ENCODE measurements at places on chromosomes 7 and 10.
A peak's percentile ranks its signal among the peaks of the same experiment; 100 is the strongest.

- DNase-seq = no peak
Observed at GRCh38 chr7:26370011-26370410, 78.3 kb downstream of the SNX10 start.

DNA sequence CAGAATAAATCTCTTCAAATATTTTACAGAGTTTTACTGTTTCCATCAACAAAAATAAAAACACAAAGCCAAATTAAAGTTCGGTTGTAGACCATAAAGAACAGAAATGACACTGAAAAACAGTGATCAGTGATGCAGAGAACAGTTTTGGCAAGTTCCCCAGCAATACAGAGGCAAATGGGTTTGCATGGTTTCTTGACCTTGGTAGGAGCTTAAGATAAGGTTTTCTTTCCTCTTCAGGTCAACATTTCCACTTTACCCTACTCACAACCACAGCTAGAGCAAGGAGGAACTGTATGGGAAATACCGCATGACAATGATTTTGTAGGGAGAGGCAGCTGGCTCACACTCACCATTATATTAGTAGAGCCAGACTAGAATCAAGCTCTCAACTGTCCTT lies 199.5 kb downstream of the SH2D4B start:
- DNase-seq = no peak

GRCh38 chr7:54955696-54956420 lies 63.0 kb upstream of the EGFR start:
- DNase-seq = no peak

- no peak for DNase-seq
Observed at GRCh38 chr10:129712000-129712399, 245.0 kb downstream of the MGMT start.

DNA sequence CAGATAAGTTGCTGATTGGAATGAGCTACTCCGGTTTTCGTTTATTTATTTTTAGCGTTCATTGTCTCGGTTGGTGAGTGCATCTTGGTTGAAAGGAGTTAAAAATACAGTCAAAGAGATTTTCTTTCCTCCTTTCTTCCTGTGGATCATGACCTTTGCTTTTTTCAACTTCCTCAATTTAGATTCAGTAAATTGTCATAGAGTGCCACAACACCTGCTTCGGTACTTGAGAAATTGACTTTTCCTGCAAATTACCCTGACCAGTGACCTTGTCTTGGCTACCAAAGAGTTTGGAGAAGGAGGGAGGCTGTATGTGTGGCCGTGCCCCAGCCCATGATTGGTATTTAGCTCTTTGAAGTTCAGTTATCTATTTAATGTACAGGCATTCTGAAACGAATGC lies 128.7 kb downstream of the FAM204A start:
- no peak for DNase-seq

DNA sequence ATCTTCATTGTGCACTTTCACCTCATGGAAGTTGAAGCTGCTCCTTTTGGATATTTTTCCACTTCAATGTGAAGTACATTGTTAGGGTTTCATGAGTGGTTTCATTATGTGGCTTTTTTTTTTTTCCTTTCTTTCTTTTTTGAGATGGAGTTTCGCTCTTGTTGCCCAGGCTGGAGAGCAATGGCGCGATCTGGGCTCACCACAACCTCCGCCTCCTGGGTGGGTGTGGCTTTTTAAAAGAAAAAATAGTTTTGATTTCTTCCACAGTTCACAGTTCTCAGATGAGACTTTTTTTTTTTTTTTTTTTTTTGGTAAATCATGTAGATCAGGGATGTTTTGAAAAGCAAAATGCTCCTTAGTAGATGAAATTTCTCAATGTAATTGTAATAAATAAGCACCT lies 652.3 kb upstream of the ANKRD30A start:
- DNase-seq = no peak

DNA sequence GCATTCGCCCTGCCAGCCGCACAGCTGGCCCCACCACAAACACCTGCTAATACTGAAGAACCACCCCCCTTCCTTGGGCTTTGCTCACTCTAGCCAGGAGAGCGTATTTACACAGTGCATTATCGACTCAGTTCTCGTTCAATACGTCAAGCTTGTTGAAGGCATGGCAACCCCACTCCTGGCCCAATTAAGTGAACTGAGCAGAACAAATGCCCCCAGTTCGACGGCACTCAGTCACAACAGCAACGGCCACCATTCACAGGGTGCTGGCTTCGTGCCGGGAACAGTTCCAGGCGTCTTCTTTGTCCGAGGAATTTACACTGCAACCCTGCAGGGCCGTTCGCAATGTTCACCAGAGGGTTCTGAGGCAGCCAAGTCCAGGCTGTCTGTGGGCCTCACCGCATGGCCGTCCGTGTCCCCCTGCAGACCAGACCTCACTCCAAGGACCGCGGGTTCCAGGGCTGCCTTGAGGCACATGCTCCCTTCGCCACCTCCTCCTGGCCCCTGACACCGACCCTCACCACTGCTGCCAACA lies 175.3 kb downstream of the DIP2C start:
- no peak for DNase-seq

DNA sequence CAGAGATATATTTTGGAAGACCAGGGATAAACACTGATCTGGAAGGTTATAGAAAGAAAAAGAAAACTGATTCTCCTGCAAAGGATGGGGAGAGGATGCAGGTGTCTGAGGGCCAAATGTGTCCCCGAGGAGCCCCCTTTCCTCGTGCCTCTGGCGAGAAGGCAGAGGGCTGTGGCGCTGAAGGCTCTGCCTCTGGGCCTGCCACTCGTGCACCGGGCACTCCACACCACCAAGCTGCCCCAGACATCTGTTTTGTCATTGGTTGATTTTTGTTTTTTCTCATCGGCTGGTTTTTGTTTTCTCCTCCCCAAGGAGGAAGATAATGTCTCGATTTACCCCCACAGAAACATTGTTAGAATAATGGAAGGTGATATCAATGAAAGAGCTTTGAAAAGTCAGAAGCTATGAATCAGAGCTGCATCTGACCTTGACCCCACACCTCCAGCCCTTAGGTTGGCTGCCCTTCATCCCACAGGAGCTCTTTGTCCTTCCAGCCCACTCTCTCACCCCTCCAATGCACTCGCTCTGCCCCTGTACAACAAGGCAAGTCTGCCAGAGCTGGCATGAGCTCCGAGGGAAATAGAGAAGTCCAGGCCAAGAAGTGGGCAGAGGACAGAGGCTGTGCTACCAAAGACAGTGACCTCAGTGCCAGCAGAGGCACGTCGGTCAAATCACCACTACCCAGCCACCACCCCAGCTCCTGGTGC lies 124.8 kb downstream of the TCERG1L start:
- DNase-seq = no peak

DNA sequence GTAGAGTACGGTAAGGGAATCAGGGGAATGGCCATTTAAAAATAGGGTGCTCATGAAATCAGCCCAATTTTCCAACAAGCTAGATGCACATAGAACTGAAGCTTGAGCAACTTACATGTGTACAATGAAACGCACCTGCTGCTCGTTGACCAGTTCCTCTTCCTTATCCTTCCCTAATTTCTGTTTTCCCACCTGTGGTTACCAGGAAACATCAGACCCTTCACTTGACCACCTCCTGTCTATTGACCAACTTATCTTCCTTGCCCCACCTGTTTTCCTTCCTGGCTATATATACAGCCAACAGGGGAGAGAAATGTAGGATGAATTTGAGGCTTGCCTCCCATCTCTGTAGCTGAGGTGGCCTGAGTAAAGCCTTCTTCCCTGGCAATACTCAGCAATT lies 37.8 kb upstream of the RAPGEF5 start:
- no peak for DNase-seq

- DNase-seq = no peak
Observed at GRCh38 chr7:17422966-17423365, 124.5 kb downstream of the AHR start.

GRCh38 chr10:21272643-21273399 lies 252.7 kb downstream of the SKIDA1 start:
- DNase-seq = no peak

DNA sequence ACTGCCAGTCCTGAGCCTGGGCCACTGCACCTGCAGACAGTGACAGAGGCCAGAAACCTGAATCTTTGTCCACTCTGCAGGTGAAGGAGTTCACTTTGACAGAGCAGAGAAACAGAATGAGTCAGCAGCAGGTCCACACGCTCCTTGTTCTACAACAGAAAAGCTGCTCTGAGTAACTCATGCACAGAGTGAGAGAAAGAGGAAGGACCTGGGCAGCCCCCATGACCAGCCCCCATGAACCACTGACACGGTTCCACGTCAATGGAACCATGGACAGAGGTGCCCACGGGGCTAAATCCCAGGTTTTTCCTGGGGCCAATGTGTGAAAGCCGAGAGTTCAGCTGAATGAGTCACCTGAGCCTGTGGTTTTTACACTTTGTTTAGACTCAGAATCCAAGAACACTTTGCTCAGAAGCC lies 40.8 kb upstream of the CTBP2 start:
- no peak for DNase-seq

DNA sequence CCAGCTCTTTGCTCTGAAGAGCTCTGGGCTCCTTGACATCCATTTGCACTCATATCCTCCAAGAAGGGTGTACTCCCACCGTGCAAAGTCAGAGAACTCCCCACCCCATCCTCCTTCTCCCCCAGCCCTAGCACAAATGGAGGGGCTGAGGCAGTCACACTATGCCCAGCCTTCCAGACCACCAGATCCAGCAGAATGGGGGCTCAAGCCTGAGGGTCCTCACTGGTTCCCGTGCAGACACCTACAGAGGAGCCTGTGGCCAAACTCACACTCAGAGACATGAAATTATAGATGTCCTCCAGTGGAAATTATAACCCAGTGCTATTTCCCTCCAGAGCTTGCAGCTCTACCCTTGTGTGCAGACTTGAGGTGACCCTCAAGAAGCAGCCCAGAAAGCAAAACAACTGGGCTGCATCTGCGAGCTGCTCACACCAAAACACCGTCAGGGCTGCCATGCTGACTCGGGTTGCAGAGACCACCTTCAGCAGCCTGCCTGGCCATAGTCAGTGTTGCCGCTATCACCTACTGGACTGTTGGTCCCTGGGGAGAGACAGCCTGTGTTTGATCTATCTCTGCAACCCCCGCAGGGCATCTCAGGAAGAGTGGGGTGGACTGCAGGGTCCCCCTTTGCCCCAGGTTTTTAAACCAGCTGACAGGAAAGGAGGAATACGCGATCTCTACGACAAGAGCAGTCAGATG lies 7.4 kb downstream of the ZNF488 start:
- DNase-seq = no peak

- no peak for DNase-seq
Observed at GRCh38 chr10:127910464-127910770, 3.5 kb downstream of the PTPRE start.

DNA sequence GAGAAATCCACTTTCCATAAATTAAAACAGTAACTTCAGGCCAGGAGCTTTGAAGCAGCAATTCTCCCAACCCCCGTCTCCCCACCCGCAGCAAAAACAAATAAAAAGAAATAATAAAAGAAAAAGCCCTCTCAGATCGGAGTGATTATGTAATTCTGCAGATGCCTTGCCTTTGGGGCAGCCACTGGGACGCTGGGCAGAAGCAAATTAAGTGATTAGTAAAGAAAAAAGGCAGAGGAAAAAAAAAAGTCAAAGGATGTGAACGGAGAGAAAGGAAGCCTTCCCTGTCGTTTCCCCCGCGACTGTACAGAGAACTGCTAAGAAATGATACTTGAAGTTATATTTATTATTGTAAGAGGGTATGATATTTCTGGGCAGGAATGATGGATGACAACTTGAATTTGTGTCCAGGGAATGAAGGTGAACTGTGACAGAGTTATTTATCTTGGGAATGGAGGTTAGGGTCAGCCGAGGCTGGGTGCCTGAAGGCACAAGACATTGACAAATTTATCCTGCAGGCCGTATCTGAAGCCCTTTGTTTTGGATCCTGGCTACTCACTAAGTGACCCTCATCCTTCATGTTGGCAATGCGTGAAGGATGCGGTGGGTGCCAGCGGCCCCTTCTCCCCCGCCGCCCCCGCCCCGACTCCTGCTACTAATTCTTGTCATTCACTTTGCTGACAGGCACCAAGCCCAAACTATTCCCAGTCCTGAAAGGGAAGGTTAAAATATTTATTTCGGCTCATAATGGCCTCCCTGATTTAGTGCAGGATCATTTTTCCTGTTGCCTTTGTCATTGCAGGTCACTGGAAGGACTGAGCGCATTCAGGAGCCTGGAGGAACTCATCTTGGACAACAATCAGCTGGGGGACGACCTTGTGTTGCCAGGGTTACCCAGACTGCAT lies 604.0 kb downstream of the LRMDA start:
- no peak for DNase-seq

- DNase-seq = peak; percentile 46
Observed at GRCh38 chr7:64183126-64183742, 23.8 kb upstream of the ZNF735 start.

- no peak for DNase-seq
Observed at GRCh38 chr7:34718867-34719266, 60.8 kb downstream of the NPSR1 start.

- no peak for DNase-seq
Observed at GRCh38 chr7:100367676-100368613, 5.3 kb upstream of the PILRA start.

- DNase-seq = no peak
Observed at GRCh38 chr10:122730238-122730637, 30.6 kb upstream of the C10orf120 start.

GRCh38 chr7:70051726-70052125 lies 453.5 kb downstream of the AUTS2 start:
- no peak for DNase-seq
